ENCODE measurements at places on chromosomes 7 and 10.

DNA sequence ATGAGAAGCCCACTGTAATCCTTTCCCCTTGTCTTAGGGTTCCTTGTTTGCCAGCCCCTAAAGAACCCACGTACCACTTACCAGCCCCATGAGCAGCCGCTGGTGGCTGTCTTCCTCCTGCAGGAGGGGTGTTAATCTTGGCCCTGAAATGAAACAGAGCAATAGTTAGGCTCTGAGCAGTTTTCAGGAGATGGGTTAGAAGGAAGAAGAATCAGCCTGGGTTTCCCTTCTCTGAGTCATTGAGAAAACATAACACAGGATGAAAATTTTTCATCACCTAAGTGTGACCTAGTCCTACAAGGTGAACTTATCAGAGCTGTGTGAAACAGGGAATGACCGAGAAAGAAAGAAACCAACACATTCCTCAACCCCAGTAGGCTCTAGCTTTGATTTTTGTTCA, 90.0 kb downstream of the GSAP start:
- no peak for DNase-seq

GRCh38 chr10:126798649-126799048, 106.6 kb upstream of the DOCK1 start:
- no peak for DNase-seq

DNA sequence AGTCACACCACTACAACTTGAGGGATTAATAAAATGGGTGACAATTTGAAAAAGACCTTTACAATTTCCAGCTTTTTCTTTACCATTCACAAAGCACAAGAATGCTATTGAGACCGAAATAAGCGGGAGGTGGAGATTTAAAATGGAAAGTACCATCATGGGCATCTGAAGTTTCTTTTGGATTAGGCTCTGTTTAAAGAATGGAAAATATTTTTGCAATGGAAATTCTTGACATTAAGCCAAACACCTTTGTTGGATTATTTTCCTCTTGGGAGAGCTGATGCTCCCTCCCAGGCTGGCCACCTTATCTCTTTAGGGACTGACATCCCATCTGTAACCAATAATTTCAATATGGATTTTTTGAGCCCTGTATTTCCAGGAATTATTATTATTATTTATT, 62.5 kb downstream of the BPGM start:
- no peak for DNase-seq

DNA sequence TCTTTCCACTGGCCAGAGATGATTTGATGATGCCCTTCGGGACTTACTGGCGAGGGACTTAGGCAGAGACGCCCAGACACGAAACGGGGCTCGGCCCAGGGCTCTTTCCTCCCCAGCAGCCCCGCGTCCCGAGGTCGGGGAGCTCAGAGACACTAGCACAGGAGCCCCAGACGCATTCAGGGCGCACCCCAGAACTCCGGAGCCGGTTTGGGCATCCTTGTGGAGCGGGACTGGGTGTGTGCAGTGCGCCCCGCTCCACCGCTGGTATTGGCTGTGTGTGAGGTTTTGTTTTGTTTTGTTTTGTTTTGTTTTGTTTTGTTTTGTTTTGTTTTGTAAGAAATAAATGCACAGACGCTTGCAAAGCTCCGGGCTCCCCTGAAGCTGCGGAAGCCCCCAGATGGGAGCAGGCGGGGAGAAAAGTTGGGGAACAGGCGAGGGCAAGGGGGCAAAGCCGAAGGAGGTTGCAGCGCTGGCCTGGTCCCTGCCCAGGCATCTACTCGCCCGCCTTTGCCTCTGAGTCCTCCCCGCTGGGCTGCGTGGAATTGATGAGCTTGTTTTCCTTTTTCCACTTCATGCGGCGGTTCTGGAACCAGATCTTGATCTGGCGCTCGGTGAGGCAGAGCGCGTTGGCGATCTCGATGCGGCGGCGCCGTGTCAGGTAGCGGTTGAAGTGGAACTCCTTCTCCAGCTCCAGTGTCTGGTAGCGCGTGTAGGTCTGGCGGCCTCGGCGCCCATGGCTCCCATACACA, 1.9 kb upstream of the HOXA5 start:
- no peak for DNase-seq

- no peak for DNase-seq
These were observed 12.8 kb upstream of the GPR15LG start for GRCh38 chr10:84160663-84161362.

DNA sequence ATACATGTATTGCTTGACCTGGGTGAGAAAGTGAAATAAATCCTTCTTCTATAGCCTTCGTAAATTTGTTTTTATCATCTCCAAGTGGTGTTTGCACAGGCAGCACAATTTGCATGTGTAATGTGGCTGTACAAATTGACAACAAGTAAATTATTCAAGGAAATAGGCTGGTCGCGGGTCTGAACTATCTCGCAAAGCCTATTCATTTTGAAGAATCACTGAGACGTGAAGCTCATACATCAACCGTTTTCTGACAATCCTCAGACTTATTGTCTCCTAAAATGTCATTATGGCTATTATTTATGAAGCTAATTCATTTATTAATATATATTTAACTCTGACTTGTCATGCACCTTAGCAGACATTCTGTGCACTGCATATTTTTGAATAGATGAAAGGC, 16.2 kb upstream of the FAM204A start:
- DNase-seq = no peak

DNA sequence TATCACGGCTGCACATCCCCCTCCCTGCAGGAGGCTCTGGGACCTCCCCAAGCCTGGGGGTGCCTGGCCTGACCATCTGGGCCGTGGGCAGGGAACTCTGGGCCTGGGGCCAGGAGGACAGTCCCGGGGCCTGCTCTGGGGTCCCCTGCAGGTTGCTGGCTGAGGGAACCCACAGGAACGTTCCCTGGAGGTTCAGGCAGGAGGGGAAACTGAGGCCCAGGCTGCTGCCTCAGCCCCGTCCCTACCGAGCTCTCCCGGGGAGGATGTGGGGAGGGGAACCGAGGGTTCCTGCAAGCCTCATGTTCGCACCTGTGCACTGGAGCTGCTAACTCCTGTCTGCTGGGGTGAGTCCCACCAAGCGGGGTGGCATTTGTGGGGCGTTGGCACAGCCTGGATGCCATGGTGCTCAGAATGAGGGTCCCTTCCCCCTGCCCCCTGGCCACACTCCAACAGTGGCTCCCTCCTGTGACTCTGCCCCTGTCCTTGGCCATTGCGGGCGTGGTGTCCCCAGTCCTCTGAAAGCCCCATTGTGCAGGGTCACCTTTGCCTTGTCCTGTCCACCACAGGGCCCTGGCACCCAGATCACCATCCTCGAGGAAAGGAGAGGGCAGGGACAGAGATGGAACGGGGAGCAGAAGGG, 9.4 kb downstream of the ELFN1 start:
- no peak for DNase-seq

DNA sequence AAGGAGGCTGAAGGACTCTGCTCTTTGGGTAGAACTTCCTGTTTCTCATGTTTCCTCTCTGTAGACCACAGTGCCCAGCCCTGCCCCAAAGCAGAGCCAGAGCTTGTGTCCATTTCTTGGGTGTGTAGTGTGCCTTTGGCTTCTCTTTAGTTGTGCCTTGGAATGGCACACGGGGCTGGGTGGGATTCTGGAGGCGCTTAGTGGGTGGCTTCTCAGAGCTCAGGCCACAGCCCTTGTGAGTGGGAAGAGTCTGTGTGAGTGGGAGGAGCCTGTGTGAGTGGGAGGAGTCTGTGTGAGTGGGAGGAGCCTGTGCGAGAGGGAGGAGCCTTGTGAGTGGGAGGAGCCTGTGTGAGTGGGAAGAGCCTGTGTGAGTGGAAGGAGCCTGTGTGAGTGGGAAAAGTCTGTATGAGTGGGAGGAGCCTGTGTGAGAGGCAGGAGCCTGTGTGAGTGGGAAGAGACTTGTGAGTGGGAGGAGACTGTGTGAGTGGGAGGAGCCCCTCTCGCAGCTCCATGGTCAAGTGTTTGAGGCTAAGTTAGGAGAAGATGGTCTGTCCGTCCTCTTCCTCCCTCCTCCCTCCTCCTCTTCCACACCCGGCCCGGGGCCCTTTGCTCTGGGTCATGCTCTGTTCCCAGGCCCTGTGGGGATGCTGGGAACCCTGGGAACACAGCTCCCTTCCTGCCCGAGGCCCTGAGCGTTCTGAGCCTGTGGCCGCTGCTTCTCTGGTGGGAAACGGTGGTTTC, 153.0 kb downstream of the GRK5 start:
- no peak for DNase-seq

- DNase-seq = no peak
These were observed 49.5 kb downstream of the BRI3 start for GRCh38 chr7:98330926-98331529.

Measured in CD4-positive, alpha-beta T cell (primary cell).